ENCODE measurements at places on chromosomes 7 and 10. TPM values are rescaled to one million over a fixed set of nuclear protein-coding genes. Genes with fewer than 3 reads are reported as not detected.
A peak's percentile ranks its signal among the peaks of the same experiment; 100 is the strongest.

CALCR gene
- not detected for total RNA-seq

ACSM6 gene
- total RNA-seq: not detected

CFAP43 gene
- not detected for total RNA-seq

HOXA7 gene
- total RNA-seq: not detected

FAM25C gene
- total RNA-seq: not detected

LRRTM3 gene
- not detected for total RNA-seq

- H3K4me3 ChIP-seq: no peak overlapping the region
- H3K27ac ChIP-seq: no peak overlapping the region
- H3K4me1 ChIP-seq: no peaks in the 10 kb centered on the region
- H3K27me3 ChIP-seq: no peaks in the 10 kb centered on the region
- H3K36me3 ChIP-seq: no peaks in the 10 kb centered on the region
These were observed 129.8 kb upstream of the TMEM229A start for GRCh38 chr7:124162667-124163066.

GRCh38 chr7:1845536-1846311 is 175.6 kb downstream of the ELFN1 start:
- no peak overlapping the region for H3K4me3 ChIP-seq
- H3K4me1 ChIP-seq: no peaks in the 10 kb centered on the region
- no peaks in the 10 kb centered on the region for H3K27me3 ChIP-seq
- H3K36me3 ChIP-seq: no peaks in the 10 kb centered on the region

DNA sequence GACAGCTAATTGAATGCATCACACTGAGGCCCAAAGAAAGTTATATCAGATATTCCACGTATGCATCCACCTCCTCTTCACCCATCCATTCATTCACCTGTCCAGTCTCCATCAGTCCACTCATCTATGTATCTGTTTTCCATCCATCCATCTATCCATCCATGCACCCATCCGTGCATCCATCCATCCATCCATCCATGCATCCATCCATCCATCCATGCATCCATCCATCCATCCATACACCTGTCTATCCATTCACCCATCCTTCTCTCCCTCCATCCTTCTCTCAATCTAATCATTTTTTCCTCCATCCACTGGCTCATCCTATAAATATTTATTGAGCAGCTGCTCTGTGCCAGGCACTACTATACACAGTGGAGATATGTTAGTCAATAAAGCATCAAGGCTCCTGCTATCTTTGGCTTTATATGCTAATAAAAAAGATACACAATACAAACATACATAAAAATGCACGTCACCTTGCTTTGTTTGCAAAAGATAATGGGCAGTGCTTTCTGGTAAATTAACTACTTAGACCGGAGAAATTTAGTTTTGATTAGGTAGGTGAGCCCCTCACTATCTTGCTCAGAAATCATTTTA is 442.0 kb upstream of the KLF6 start:
- H3K27me3 ChIP-seq: no peaks in the 10 kb centered on the region
- no peak overlapping the region for H3K27ac ChIP-seq
- DNase-seq: no peak
- no peaks in the 10 kb centered on the region for H3K36me3 ChIP-seq

- no peak overlapping the region for H3K4me3 ChIP-seq
- no peaks in the 10 kb centered on the region for H3K36me3 ChIP-seq
- no peak overlapping the region for H3K27ac ChIP-seq
- no peaks in the 10 kb centered on the region for H3K27me3 ChIP-seq
- no peak for DNase-seq
These were observed 108.9 kb downstream of the DNAH11 start for GRCh38 chr7:21651697-21652096.

DNA sequence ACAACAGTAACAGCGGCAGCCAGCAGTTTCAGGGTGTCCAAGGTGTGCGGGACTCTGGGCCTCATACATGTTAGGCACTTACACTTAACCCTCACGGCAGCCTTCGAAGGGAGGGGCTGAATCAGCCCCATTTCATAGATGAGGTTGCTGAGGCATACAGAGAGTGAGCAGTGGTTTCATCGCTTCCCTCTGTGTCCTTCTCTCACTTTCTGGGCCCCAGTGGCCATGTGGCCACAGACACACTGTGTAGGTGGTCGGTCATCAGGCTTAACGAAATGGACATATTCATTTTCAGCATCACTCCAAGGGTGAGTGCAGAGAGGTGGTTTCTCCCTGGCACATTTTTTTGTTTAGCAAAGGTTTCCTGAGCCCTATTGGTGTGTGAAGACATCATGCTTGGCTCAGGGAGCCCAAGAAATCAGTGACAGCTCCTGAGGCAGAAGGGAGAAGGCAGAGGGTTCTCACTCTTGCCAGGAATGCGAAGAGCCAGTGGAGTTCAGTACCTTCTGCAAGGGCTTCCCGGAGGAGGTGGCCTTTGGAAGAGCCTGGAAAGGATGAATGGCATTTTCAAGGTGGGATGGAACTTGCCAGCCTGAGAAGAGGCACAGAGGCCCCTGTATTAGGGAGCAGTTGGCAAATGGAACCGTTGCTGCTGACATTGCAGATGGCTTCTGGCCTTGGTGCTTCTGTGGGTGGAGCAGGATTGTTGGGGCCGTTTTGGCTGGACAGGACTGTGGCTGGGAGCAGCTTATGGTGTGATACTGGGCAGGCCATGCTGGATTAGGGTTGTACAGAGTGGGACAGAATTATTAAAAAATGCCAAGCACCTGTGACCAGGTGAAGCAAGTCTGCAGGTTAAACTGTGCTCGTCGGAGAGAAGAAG is 61.7 kb upstream of the PPIF start:
- H3K27me3 ChIP-seq: no peaks in the 10 kb centered on the region
- no peak for DNase-seq
- H3K4me1 ChIP-seq: peaks cover 41% of the 10 kb centered on the region
- peak overlapping the region; percentile 4 for H3K4me3 ChIP-seq
- peak overlapping the region; percentile 54 for H3K27ac ChIP-seq

DNA sequence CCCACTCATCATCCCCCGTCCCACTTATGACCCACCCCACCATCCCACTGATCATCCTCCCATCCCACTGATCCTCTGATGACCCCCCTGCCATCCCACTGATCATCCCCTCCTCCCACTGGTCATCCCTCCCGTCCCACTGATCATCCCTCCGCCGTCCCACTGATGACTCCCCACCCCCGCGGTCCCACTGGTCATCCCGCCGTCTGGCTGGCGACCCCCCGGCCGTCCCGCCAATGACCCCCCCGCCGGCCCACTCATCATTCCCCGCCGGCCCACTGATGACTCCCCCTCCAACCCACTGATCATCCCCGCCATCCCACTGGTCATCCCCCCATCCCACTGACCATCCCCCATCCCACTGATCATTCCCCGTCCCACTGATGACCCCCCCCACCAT is 161.1 kb downstream of the GRM8 start:
- no peak for DNase-seq
- H3K27me3 ChIP-seq: no peaks in the 10 kb centered on the region
- no peak overlapping the region for H3K27ac ChIP-seq
- no peaks in the 10 kb centered on the region for H3K36me3 ChIP-seq

DNA sequence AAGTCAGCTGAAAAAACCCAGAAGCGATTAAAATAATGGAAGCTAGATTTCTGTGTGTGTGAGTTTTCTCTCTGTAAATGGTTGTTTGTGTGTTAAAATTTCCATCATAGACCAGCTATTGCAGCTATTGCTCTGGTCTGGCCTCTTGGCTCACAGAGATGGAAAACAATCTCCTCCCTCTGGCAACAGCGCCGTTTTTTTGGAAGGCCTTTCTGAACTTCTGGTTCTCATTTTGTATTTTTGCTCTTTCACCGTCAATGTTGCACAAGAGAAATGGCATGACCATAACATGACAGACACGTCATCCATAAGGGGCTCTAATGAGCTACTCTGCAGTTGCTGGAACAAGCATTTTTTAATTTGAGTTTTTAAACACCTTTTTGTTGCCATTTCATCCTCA is 91.0 kb downstream of the CUBN start:
- peaks cover 9% of the 10 kb centered on the region for H3K4me1 ChIP-seq
- H3K4me3 ChIP-seq: no peak overlapping the region
- no peak for DNase-seq
- no peaks in the 10 kb centered on the region for H3K27me3 ChIP-seq
- no peaks in the 10 kb centered on the region for H3K36me3 ChIP-seq

DNA sequence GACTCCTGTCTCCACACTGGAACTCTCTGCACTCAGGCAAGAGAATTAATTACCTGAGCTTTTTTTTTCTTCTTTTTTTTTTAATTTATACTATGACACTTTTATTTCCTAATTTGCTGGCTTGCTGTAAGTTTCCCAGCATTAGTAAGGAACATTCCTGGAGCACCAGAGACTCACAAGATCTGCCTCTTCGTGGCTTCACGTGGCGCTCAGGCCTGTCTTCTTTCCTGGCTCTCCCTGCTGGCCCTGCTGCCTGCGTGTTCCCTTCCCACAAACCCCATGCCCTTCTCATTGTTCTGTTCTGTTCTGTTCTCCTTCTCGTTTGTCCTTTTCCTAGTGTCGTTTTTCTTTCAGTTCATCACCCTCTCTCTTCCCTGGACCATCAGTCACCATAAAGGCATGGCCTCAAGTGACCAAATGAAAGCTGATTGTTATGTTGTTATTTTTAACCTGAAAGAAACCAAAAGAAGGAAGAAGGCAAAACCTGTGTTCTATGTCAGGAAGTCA is 591.6 kb upstream of the PFKP start:
- H3K27ac ChIP-seq: no peak overlapping the region
- no peaks in the 10 kb centered on the region for H3K4me1 ChIP-seq
- no peaks in the 10 kb centered on the region for H3K36me3 ChIP-seq
- H3K27me3 ChIP-seq: no peaks in the 10 kb centered on the region

- no peaks in the 10 kb centered on the region for H3K36me3 ChIP-seq
- no peaks in the 10 kb centered on the region for H3K4me1 ChIP-seq
- no peak for DNase-seq
- no peak overlapping the region for H3K27ac ChIP-seq
- no peak overlapping the region for H3K4me3 ChIP-seq
These were observed 258.4 kb upstream of the CACNA2D1 start for GRCh38 chr7:82701949-82702348.

- no peaks in the 10 kb centered on the region for H3K36me3 ChIP-seq
- no peaks in the 10 kb centered on the region for H3K27me3 ChIP-seq
- no peak overlapping the region for H3K4me3 ChIP-seq
- H3K27ac ChIP-seq: no peak overlapping the region
These were observed 137.8 kb downstream of the SPAG6 start for GRCh38 chr10:22483132-22483531.

DNA sequence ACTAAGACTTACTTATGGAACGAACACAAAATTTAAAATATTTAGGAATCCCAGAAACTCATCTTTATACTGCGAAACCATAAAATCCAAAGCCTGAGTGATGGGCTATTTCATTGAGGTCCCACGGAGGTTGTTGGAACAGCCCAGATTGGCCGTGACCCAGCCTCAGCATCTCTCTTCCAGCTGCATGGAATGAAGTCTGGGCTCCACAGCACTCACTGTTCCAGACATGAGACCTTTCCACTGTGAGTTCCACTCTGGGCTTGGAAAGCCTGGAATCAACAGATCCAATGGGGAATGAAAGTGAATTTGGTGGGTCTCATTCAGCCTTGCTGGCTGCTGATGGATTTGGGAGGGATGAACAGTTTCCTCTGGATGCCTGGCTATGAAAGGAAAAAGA is 184.9 kb downstream of the EMX2 start:
- H3K36me3 ChIP-seq: no peaks in the 10 kb centered on the region
- DNase-seq: no peak
- no peaks in the 10 kb centered on the region for H3K4me1 ChIP-seq
- no peaks in the 10 kb centered on the region for H3K27me3 ChIP-seq

- peaks cover 21% of the 10 kb centered on the region for H3K36me3 ChIP-seq
- peak; percentile 32 for DNase-seq
- no peaks in the 10 kb centered on the region for H3K27me3 ChIP-seq
- H3K4me3 ChIP-seq: no peak overlapping the region
These were observed 167.3 kb upstream of the KLF14 start for GRCh38 chr7:130901209-130901783.

- H3K27ac ChIP-seq: peak overlapping the region; percentile 56
- no peak overlapping the region for H3K4me3 ChIP-seq
- H3K36me3 ChIP-seq: no peaks in the 10 kb centered on the region
- DNase-seq: peak; percentile 71
- H3K4me1 ChIP-seq: peaks cover 43% of the 10 kb centered on the region
These were observed 311.7 kb downstream of the GATA3 start for GRCh38 chr10:8365935-8366911.

DNA sequence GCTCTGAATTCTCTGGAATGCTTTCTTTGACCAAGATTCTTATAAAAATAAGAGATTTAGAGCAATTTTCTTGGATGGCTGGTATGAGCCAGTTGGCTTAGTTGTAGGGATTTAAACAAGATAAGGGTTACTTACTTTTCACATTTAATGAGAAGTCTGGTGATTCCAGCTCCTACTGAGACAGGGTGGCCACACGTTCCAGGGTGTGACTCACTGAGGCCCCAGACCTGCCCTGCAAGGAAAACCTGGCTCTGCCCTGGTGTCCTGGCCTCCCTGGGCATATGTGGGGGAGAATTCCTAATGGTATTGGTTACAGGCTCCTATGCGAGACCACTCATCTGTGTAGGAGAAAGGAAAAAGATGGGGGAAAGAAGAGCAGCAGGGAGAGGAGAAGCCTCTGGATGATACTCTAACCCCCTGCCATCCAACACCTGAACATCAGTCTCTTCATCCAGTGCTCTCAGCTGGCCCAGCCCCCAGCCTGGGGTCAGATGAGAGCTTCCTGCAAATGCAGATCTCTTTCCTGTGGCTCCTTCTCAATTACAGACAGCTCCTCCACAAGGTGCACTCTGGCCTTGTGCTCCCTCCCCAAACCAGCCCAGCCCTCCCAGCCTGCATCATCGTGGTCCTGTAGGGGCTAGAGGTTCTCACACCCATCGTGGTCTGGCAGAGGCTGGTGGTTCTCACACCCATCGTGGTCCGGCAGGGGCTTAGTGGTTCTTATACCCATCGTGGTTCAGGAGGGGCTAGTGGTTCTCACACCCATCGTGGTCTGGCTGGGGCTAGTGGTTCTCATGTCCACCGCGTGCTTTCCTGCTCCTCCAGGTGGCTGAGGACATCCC is 139.9 kb downstream of the EGFR start:
- no peaks in the 10 kb centered on the region for H3K4me1 ChIP-seq
- no peak overlapping the region for H3K27ac ChIP-seq
- H3K27me3 ChIP-seq: no peaks in the 10 kb centered on the region
- no peaks in the 10 kb centered on the region for H3K36me3 ChIP-seq

GRCh38 chr10:12595936-12596576 is 246.7 kb downstream of the CAMK1D start:
- peaks cover 39% of the 10 kb centered on the region for H3K4me1 ChIP-seq
- no peaks in the 10 kb centered on the region for H3K27me3 ChIP-seq
- no peak for DNase-seq
- H3K36me3 ChIP-seq: no peaks in the 10 kb centered on the region
- H3K27ac ChIP-seq: no peak overlapping the region
- no peak overlapping the region for H3K4me3 ChIP-seq

GRCh38 chr7:87213811-87214210 is 5.7 kb downstream of the TMEM243 start:
- H3K27ac ChIP-seq: peak overlapping the region; percentile 34
- peaks cover 93% of the 10 kb centered on the region for H3K4me1 ChIP-seq
- no peaks in the 10 kb centered on the region for H3K36me3 ChIP-seq
- H3K27me3 ChIP-seq: no peaks in the 10 kb centered on the region

DNA sequence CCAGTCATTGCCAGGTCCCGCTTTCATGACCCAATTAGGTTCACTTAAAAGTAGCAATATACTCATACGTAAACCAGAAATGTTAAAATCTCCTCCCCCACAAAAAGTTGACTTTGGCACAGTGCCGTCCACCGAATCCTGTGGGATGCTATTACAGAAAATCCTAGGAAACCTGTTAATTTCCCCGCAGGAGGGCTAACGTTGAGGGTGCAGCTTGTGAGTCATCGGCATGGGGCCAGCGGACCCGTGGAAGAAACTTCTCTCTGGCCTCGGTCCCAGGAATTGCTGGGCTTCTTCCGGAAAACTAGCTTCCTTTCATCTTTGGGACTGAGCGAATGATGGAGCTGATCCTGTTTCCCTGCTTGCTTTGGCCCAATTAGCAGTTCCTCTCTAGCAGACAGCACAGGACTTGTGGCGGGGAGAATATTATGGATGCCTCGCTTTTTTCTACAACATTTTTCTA is 13.5 kb downstream of the CRYGN start:
- H3K27me3 ChIP-seq: no peaks in the 10 kb centered on the region
- no peaks in the 10 kb centered on the region for H3K36me3 ChIP-seq
- no peak for DNase-seq
- no peak overlapping the region for H3K27ac ChIP-seq
